ENCODE measurements at places on chromosomes 2 and 18. TPM values are rescaled to one million over a fixed set of nuclear protein-coding genes. Genes with fewer than 3 reads are reported as not detected.

Gene HSBP1L1
- total RNA-seq, result 8.1 TPM

DNA sequence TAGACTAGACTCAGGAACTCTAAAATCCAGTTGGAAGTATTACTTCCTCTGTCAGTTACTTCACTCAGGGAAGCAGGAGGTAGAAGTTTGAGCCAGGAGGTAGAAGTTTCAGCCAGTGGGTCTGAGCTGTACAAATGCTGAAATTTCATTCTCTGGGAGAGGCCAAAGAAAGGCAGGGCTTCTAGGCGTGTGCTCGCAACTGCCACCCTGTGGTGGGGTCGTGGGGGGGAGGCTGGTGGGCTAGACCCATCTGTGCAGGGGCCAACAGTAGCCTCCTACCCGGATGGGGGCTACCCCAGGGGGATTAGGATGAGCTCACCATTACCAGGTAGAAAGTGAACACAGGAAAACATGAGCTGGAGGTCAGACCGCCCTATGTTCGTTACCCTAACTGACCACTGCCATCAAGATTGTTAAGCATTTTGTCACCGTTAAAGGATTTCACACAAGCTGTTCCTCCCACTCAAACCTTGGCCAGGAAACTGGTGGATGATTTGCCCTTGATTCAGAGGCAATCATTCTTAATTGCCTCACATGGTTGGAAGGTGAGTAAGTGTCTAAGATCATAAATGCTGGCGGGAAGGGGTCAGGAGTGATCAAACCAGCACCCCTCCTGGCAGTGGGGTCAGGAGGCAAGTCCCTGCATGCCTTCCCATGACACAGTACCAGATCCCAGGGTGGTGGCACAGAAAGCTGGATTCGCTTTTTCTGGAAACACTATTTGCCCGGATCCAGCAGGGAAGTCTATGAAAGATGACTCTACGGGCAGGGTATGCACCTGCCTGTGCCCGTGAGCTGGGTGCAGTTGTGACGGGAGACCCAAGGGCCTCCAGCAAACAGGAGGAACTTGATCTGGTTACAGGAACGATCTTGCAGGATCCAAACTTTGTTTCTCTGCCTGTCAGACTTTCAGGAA lies 5.2 kb upstream of the FHL2 start:
- peak overlapping the region; percentile 14 for H3K4me3 ChIP-seq
- no peaks in the 10 kb centered on the region for H3K36me3 ChIP-seq
- DNase-seq, result peak; percentile 59
- peaks cover 33% of the 10 kb centered on the region for H3K4me1 ChIP-seq
- H3K27ac ChIP-seq, result peak overlapping the region; percentile 87
- H3K27me3 ChIP-seq, result no peaks in the 10 kb centered on the region

DNA sequence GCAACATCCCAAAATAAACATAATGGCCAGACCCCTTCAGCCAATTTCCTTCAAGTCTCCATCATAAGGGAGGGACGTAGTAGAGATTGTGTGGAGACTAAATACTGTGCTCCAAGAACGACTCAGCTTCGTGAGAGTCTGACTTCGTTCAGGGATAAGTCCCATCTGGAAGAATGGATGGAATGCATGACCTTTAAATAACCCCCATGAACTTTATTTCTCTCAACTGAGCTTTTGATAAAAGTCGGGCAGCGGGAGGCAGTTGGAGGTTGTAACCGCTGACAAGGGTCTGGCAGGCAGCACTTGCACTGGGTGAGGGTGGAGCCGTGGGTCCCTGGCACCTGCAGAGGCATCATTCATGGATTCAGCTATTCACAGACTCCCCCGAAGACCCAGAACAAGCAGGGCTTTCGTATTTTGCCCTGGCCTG lies 115.9 kb downstream of the ZFP36L2 start:
- H3K27me3 ChIP-seq, result no peaks in the 10 kb centered on the region
- no peak overlapping the region for H3K4me3 ChIP-seq

DNA sequence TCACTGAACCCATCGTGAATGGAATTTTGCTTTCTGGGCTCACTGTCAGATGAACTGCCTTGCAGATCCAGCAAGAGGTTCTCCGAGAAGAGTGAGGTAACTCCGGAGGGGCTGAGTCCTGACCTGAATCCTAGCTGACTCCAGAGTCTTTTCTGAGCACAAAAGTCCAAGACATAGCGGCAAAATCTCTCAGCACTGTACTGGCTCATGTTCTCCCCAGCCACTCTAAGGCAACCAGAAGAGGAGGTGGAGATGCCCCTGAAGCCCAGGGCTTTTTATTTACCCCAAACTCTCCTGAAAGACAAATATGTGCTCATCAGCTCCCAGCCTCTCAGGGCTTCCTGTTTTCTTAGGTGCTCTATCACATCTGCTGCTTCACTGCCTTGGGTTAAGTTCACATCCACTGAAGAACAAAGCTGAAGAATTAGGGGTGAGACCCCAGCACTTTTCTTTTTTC lies 221.8 kb downstream of the MREG start:
- no peak overlapping the region for H3K27ac ChIP-seq
- no peaks in the 10 kb centered on the region for H3K36me3 ChIP-seq
- H3K4me1 ChIP-seq, result peaks cover 4% of the 10 kb centered on the region

DNA sequence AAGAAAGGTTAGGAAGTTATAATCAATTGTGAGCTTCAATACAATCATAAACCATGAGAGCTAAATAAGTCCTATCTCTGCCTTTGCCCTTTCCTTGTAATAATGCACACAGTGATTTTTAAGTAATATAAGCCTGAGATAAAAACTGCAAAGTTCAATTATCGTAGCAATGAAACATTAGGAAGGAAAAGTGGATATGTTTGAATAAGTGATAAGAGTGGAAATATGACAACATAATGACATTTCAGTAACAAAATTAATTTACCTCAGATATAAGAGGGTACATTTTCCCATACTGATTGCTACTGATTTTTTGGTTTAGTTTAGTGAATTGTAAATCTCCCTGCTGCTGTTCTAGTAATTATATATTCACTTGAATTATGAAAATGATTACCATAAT lies 164.2 kb upstream of the FANCL start:
- no peak overlapping the region for H3K4me3 ChIP-seq
- no peaks in the 10 kb centered on the region for H3K27me3 ChIP-seq
- H3K4me1 ChIP-seq, result no peaks in the 10 kb centered on the region

DNA sequence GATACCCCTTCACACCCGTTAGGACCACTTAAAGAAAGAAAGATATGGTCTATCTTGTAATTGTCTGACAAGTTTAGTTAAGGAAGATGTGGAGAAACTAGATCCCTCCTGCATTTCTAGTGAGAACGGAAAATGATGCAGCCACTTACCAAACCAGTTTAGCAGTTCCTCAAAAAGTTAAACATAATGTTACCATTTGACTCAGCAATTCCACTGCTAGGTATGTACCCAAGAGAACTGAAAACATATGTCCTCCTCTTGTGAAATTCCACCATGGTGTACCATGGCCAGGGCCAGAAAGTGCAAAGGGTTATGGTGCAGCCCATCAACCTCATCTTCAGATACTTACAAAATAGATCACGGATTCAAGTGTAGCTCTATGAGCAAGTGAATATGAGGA lies 79.0 kb upstream of the ID2 start:
- DNase-seq, result no peak
- H3K27me3 ChIP-seq, result no peaks in the 10 kb centered on the region
- no peak overlapping the region for H3K4me3 ChIP-seq

Gene DSEL
- total RNA-seq, result 1.4 TPM

DNA sequence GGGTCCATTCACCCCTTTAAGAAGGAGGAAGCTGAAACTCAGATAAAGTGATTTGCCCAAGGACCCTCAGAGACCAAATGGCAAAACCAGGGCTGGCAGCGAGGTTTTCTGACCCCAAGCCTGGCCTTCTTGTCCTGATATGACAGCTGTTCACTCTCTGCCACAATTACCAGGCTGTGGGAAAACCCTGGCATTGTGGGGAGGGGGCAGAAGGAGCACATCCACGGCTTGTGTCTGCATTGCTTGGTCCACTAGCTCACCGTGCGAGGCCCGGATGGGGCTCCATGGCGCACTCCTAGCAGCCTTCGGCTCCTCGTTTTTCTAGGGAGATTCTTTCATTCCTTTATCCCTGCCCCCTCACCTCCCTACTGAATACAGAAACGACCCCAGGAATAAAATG lies 143.4 kb upstream of the SIX2 start:
- no peak overlapping the region for H3K27ac ChIP-seq
- H3K36me3 ChIP-seq, result no peaks in the 10 kb centered on the region
- DNase-seq, result no peak

DNA sequence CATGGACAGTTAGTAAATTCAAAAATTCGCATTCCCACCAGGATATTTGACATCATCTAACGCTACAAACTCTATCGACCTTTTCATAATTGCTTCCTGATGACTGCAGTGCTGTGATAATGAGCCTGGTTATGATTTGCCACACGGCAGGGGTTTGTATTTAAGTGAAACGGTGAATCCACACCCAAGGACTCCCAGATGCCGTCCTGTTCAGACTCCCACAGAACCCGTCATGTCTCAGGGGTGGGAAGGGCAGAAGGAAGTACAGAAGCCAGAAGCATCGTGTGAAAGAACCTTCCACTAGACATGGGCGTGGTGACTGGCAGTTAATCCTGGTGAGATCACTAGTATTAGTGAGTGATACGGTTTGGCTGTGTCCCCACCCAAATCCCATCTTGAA lies 91.2 kb upstream of the TMEM18 start:
- no peaks in the 10 kb centered on the region for H3K27me3 ChIP-seq
- no peak overlapping the region for H3K27ac ChIP-seq
- DNase-seq, result no peak
- H3K4me1 ChIP-seq, result no peaks in the 10 kb centered on the region

- no peak for DNase-seq
- no peaks in the 10 kb centered on the region for H3K36me3 ChIP-seq
- H3K27me3 ChIP-seq, result no peaks in the 10 kb centered on the region
- no peaks in the 10 kb centered on the region for H3K4me1 ChIP-seq
- no peak overlapping the region for H3K4me3 ChIP-seq
- no peak overlapping the region for H3K27ac ChIP-seq
These were observed 133.5 kb downstream of the FAM124B start for GRCh38 chr2:224268441-224268840.

Gene SNED1
- 13.7 TPM for total RNA-seq

DNA sequence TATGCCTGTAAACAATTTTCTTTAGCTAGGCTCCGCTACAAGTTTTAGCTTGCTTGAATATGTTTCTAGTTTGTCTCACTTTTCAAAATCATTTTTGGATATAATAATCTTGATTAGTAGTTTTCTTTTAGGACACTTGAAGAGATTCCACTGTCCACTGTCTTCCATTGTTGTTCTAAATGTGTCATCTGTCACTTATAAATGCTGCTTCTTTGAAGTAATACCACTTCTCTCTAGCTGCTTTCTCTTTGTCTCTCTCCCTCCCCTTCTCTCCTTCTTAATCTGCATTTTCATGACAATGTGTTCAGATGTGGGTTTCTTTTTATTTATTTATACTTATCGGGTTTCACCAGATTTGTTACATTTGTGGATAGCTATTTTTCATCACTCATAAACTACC lies 73.7 kb upstream of the DPP10 start:
- H3K27me3 ChIP-seq, result no peaks in the 10 kb centered on the region
- no peaks in the 10 kb centered on the region for H3K36me3 ChIP-seq
- no peaks in the 10 kb centered on the region for H3K4me1 ChIP-seq
- no peak overlapping the region for H3K27ac ChIP-seq
- DNase-seq, result no peak

DNA sequence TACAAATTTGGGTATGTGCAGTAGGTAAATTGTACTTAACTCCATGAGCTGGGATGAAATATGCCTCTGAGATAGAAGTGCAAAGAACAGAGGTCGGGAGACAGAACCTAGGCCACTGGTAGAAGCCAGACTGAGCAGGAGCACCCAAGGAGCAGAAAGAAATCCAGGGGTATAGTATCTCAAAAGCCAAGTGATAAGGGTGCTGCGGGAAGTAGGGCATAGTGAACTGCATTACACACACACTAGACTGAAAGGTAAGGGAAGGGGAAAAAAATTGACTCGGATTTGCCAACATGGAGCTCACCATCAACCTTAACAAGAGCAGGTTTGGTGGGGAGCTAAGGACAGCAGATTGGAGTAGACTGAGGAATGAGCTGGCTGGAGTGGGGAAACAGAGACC lies 89.3 kb upstream of the TMEM247 start:
- H3K36me3 ChIP-seq, result peaks cover 23% of the 10 kb centered on the region
- DNase-seq, result no peak
- no peaks in the 10 kb centered on the region for H3K27me3 ChIP-seq
- no peak overlapping the region for H3K4me3 ChIP-seq
- no peak overlapping the region for H3K27ac ChIP-seq

DNA sequence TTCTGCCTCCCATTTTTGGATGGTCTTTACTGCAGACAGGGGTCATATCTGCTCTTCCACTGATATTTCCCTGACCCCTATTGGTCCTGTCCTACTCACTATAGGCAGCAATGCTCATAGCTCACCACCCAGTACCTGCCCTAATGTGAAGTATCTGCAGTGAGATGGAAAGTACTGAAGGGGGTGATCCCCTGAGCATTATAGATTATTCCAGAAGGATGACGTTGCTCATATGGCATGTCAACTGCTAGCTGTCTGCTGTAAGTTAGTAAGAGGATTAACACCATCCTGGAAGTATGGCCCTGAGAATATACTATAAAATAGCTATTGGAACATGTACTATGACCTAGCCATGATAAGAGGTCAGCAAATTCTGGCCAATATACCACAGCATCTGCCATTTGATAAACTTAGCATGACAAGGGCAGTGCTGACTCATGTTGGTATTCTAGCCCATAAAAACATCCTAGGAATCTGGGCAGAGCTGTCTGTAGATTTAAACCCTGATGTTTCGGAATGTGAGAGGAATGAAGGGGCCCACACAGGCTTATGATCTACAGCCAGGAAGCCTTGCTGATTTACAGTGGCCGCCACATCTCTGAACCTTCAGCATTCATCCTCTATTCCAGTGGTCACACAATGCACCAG lies 451.4 kb downstream of the TNS1 start:
- DNase-seq, result no peak
- no peak overlapping the region for H3K27ac ChIP-seq
- peaks cover 10% of the 10 kb centered on the region for H3K4me1 ChIP-seq

- no peaks in the 10 kb centered on the region for H3K27me3 ChIP-seq
- no peaks in the 10 kb centered on the region for H3K36me3 ChIP-seq
- H3K27ac ChIP-seq, result no peak overlapping the region
- H3K4me1 ChIP-seq, result no peaks in the 10 kb centered on the region
- no peak for DNase-seq
- no peak overlapping the region for H3K4me3 ChIP-seq
These were observed 1462.8 kb upstream of the LRRTM1 start for GRCh38 chr2:81767187-81767912.

All from psoas muscle (tissue), 8 donors.